ENCODE measurements at places on chromosomes 6 and 20.

GRCh38 chr6:47245745-47246371, 63.8 kb downstream of the TNFRSF21 start:
- no peak for DNase-seq

DNA sequence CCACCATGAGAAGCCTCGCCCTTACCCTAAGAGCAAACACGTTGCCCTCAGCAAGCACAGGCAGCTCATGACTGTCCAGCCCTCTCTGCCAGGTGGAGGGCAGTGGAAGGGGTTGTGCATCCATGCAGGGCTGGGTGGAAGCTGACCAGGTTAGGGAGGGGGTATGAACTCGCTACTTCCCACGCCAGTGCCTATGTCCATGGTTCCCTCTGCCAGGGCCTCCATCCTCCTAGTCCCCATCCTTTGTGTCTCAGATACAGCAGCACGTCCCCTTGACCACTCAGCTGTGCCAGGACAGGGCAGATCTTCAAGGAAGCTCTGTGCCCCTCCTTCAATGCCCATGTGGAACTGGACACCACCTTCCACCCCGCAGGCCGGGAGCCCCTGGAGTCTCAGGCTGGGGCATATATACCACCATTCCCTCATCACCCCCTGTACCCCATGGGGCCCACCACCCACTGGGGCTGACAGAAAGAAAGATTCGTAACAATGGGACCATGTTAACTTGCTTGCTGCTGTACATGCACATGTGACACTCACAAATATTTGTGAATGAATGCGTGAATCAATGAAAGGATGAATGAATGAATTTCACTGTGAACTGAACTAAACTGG, 90.7 kb downstream of the ANKRD60 start:
- DNase-seq, result no peak

- DNase-seq, result peak; percentile 79
These were observed 49.3 kb upstream of the MYL9 start for GRCh38 chr20:36491901-36492617.

GRCh38 chr20:7010527-7010926, 243.0 kb downstream of the BMP2 start:
- DNase-seq, result no peak

GRCh38 chr6:31897612-31898382, at the start of gene EHMT2:
Gene EHMT2 (minus strand): TSS chr6:31897698. CDS start chr6:31897677, 21 bp downstream.
- DNase-seq, result peak; percentile 90

- no peak for DNase-seq
These were observed 19.7 kb upstream of the CALHM5 start for GRCh38 chr6:116491610-116492330.

DNA sequence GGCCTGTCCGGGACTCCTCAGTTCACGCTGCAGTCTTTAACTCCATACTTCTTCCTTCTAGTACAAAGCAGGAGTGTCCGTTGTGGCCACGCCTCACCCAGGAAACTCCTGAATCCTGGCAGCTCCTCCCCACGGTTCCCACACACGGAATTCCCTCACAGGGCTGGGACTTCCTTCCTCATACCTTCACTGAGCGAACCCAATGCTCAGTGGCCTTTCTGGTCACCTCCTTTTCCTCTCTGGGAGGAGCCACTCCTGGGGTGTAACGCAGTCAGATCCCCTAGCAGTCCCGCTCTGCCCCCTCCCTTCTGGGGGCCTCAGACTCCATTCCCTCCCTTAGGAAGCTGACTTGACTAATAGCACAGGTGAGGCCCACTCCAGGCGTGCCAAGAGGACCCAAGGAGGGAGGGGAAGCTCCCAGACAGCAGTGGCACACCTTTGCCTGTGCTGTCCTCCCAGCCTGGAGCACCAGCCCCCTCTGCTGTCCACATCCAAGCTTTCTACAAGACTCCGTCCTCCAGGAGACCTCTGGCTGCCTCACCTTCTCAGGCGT, at the start of gene SLC52A3:
TSS of gene SLC52A3 (minus strand) at position 75 of the 553 bp plus-strand sequence. CDS start 2,726 bp downstream, outside the sequence.
- peak; percentile 22 for DNase-seq

GRCh38 chr20:2524709-2525506, 11.5 kb upstream of the TMC2 start:
- peak; percentile 53 for DNase-seq

- no peak for DNase-seq
These were observed 400.2 kb downstream of the QKI start for GRCh38 chr6:163814494-163815364.

DNA sequence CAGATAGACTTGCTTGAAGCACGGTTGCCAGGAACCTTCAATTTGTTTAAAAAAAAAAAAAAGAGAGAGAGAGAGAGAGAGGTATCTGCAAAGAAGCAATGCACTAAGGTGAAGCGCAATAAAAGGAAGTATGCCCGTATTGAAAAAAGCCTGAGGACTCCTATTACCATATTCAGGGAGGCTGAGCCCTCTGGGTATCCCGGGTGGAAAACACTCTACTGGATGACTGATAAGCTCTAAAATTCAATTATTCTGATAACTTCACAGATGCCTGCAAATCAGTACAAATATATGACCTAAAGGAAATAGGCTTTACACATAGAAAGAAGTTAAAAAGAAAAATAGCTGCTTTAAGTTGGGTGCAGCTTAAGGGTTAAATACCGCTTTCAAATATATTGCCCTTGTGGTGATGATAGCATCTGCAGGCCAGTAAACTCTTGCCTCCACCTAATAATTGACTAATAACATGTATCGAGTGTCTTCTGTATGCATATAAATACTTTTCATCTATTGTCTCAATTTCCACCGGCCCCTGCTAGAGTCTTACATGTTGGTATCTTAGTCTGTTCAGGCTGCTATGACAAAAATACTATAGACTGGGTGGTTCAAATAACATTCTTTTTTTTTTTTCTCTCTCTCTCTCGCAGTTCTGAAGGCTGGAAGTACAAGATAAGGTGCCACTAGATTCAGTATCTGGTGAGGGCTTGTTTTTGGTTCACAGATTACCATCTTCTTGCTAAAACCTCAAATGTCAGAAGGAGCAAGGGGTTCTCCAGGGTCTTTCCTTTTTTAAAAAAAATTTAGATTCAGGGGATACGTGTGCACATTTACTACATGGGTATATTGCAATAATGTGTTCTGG, 187.4 kb upstream of the JARID2 start:
- DNase-seq, result no peak

- no peak for DNase-seq
These were observed 650.4 kb downstream of the RFPL4B start for GRCh38 chr6:112997421-112998085.

DNA sequence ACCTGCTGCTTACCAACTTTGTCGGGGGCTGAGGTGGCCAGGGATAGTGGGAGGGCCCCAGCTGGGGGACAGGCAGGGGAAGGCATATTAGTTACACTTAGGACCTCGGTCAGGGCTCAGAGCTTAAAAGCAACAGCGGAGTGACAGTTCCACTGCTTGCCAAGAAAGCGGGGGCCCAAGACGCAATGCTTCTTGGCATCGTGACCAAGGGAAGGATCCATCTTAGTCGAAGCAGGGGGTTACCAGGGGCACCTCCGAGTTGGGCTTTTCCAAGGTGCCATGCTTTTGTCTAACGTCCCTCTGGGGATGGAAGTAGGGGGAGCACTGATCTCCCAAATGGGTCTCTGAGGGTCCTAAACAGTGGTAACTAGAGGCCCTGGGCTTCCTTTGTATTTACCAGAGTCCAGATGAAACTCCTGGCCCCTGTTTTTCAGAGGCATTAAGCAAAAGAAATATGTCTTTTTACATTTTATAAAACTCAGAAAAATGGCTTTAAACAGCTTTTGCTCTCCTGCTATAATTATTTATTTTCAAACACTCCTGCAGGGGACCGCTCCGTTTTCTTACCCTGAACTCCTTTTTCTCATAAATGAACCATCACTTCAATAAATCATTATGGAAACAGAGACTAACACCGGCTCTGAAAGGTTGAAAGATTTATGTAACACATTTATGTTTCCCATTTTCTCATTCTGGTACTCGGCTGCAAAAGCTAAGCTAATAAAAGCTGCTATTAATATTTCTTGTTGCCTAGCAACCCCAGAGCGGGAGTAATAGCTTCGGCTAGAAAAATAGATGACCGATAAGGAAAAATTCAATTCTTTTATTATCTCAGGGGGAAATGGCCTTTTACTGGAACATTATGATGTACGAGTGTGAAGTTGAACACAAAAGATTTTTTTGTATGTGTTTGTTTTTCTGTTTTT, 100.4 kb downstream of the TOX2 start:
- DNase-seq, result no peak

- DNase-seq, result no peak
These were observed 109.5 kb upstream of the SSTR4 start for GRCh38 chr20:22925613-22925983.

GRCh38 chr20:50652702-50653294, 38.5 kb downstream of the RIPOR3 start:
- DNase-seq, result no peak

GRCh38 chr6:29793796-29794195, 33.8 kb upstream of the HLA-G start:
- DNase-seq, result no peak

- DNase-seq, result peak; percentile 76
These were observed 31.6 kb upstream of the LAMA4 start for GRCh38 chr6:112286010-112286409.

- DNase-seq, result no peak
These were observed 260.2 kb downstream of the BCKDHB start for GRCh38 chr6:80366714-80367113.

GRCh38 chr20:10388597-10388996, 45.4 kb downstream of the MKKS start:
- no peak for DNase-seq

DNA sequence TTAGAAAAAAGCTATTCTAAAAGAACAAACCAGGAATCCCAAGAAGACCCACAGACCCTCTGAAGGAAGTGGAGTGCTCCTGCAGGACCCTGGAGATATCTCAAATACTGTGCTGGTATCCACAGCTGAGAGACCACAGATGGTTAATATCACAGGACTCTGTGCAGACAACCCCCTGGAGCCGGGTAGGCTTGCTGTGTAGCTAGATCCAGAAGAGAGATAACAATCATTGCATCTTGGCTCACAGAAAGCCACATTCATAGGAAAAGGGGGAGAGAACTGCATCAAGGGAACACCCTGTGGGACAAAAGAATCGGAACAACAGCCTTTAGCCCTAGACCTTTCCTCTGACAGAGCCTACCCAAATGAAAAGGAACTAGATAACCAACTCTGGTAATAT, 689.5 kb downstream of the PHF3 start:
- DNase-seq, result no peak

GRCh38 chr6:73285674-73286283, 22.8 kb upstream of the KHDC1 start:
- DNase-seq, result no peak

DNA sequence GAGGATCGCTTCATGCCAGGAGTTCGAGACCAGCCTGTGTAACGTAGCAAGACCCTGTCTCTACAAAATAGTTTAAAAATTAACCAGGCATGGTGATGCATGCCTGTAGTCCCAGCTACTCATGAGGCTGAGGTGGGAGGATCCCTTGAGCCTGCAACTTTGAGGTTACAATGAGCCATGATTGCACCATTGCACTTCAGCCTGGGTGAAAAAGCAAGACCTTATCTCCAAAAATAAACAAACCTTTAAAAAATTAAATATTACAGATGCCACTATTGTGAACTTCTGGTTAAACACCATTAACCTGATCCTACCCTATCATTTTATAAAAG, 116.8 kb downstream of the ARHGAP18 start:
- DNase-seq, result no peak

- no peak for DNase-seq
These were observed 286.9 kb downstream of the PTPRK start for GRCh38 chr6:128233531-128233930.

- DNase-seq, result no peak
These were observed 92.0 kb downstream of the JAG1 start for GRCh38 chr20:10581823-10582222.

- peak; percentile 65 for DNase-seq
These were observed 15.7 kb downstream of the NRSN2 start for GRCh38 chr20:362271-363254.

GRCh38 chr6:75952128-75952527, 120.3 kb downstream of the IMPG1 start:
- no peak for DNase-seq

DNA sequence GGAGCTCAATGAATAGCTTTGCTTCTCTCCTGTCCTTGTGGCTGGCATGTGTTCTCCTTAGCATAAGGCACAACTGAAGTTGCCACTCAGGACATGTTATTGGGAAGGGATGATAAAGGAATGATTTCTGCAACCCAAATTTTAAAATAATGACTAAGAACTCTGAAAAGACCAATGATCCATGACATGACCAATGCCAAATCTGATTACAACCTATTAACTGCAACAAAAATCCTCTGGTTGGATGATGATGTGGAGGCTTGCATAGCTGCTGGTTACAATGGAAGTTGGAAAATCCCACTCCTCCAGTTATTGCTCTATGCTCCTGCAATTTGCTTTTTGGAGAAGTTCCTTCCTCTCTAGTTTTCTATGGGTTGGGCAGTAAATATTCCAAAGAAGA, 63.4 kb upstream of the FBXL4 start:
- DNase-seq, result no peak

DNA sequence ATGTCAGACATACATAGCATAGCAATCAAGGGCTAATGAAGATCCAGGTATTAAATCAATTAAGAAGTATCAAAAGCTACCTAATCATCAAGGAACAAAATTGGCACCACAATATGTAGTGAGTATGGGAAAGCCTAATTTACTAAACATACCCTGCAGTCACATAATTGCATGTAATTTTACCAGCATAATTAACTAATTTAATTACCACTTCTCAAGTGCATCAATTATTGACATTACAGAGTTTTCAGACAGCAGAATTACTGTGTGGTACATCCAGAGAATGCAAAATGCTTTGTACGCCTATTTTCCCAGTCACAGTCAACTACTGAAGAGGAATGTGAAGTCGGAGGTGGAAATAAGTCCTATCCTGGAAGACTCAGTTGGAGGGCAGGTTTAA, 279.0 kb upstream of the ID4 start:
- DNase-seq, result no peak

DNA sequence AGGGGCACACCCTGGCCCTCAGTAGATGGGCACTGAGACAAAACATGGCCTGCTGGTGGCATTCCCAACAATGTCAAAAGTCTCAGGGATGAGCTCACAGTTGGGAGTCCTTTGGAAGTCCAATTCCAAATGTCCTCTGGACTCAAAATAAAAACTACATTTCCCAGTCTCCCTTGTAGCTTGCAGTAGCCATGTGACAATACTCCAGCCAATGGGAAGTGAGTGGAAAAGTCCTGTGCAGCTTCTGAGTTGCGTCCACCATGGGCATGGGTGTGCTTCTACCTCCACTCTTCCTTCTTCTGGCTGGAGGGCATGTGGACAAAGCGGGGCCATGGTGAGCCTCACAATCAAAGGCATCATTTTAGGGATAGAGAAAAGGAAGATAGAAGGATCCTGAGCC, 5.8 kb upstream of the ADAM33 start:
- no peak for DNase-seq

DNA sequence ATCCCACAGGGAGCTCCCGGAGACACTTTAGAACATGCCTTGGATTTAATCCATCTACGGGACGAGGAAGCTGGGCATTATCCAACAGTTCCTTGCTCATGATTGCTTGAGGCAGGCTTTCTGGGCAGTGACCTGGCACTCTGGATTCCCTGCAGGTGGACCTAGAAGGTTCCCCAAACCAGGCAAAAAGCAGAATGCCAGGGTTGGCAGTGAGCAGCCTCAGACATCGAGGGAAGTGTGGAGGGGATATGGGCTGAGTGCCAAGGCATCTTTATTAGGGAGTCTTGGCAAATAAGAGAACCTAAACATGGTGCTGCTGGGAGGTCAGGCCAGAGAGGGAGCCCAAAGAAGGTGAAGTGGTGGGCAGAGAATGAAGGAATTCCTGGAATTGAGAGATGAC, 158.5 kb downstream of the CD83 start:
- no peak for DNase-seq

- DNase-seq, result peak; percentile 64
These were observed 39.0 kb upstream of the SLCO4A1 start for GRCh38 chr20:62603021-62603906.

Data from activated naive CD4-positive, alpha-beta T cell treated with anti-CD3 and anti-CD28 coated beads, Interleukin-2, amount 10 ng/mL, durations not matched to agents 7 days and 5 days (primary cell).